WTC11 (cell line): ENCODE measurements at places on chromosomes 2 and 18.

GRCh38 chr2:196918927-196919326 is 7.6 kb downstream of the PGAP1 start:
- no peak for DNase-seq

- DNase-seq: no peak
These were observed 70.8 kb downstream of the RTP5 start for GRCh38 chr2:241940329-241940728.

- DNase-seq: no peak
These were observed 75.5 kb downstream of the SLC39A10 start for GRCh38 chr2:195732574-195732973.

DNA sequence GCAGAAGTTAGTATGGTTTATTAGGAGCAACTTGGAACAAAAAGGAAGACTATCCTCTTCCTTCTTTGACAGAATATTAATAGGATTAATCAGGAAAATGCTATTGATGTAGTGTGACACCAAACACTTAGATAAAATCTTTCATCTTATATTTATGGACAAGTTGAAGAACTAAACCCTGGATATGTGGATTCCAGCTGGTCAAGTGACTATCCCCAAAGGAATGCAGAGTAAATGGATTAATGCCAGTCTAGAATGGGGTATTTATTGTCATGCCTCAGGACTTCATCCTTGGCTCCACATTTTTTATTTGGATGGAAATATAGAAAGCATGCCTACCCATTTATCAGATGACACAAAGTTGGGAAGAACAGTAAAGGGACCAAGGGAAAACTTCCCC is 124.0 kb upstream of the TTC39C start:
- no peak for DNase-seq

DNA sequence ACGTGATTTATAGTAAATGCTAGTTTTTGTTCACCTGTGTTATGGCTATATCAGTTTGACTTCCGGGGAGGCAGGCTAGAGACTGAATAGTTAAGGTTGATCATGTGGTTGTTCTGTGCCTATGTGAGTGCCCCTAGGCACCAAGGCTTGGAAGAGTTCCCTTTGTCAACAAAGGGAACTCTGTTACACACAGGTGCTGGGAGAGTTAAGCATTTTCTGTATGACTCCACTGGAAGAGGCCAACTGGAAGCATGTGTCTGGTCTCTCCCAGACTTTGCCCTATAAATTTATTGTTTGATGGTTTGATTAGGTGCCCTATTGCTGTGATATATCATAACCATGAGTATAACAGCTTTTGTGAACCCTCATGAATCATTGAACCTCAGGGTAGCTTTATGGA is 63.8 kb downstream of the ARL6IP6 start:
- DNase-seq: no peak

DNA sequence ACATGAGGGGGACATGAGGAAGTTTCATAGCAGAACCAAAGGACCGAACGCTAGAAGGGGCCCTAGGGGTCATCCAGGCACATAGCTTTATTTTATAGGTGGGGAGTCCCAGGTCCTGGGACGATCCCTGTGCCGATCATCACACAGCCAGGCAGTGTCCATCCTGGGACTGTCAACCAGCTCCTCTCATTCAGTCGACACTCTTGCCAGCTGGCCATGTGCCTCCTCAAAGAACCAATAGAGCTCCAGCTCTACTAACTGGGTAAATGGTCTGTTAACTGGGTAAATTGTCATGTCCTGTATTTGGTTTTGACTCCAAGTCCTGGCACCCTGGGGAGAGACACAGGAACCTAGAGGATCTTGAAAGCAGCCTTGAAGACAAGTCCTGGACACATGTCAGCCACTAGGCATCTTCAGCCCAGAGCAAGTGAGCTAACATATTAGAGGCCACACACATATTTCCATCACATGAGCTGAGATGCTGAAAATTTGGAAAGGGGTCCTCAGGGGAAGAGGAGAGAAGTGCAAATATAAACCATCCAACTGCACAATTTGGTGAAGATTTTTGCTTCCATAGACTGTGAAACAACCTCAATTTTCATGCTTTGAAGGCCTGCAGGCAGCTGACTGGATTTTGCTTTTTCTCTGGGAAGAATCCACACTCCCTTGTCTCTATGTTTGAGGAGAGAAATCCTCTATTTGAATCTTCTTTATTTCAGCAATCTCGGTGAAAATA is 361.1 kb upstream of the SLC14A2 start:
- DNase-seq: no peak

DNA sequence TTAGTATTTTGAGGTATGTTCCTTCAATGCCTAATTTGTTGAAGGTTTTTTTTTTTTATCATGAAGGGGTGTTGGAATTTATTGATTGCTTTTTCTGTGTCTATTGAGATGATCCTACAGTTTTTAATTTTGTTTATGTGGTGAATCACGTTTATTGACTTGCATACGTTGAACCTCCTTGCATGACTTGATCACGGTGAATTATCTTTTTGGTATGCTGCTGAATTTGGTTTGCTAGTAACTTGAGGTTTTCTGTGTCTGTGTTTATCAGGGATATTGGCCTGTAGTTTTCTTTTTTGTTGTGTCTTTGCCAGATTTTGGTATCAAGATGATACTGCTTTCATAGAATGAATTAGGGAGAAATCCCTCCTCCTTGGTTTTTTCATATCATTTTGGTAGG is 23.9 kb downstream of the CLIP4 start:
- DNase-seq: no peak

DNA sequence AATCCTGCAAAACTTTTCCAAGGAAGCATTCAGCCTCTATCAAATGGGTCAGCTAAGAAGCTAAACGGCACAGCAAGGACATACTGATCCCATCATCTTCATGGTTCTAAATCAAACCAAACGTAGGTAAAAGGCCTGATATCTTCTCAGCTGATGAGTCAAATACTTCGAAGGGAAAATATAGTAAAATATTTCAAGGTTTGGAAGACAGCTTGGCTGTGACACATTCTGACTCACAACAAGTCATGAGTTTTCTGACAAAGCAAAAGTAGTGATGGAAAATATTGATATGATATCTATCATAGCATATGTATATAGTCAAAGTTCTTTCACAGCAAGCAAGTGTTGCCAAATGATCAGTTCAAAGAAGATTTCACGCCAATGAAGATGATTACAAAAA is 31.5 kb downstream of the DOCK10 start:
- DNase-seq: no peak

DNA sequence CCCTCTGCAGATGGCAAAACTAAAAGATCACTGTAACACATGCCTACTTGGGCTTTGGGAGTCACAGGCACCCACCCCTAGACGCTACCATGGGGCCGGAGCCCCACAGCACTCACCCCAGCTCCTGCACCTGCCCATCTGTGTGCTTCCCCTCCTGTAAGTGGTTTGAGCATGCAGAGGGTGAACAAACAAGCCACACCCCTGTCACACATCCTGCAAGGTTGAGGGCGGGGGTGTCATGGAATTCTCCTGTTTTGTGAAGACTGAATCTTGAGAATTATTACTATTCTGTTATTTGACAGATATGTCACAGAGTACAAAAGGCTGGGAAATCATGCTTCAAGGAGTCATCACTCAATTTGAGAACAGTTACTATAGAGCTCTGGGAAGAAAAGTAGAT is 60.9 kb downstream of the RFTN2 start:
- DNase-seq: no peak

DNA sequence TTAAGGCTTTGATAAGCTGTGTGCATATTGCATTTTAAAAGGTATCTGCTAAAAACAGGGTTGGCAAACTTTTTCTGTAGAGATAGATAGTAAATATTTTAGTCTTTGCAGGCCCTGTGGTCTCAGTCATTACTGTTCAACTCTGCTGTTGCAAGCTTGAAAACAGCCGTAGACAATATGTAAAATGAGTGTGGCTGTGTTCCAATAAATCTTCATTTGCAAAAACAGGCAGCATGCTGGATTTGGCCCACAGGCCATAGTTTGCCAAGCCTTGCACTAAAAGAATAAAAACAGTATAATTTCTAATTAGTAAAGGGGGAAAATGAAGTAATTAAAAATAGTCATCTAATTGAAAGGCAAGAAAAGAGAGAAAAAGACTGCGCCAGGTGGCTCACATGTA is 35.3 kb downstream of the GCKR start:
- DNase-seq: no peak

- DNase-seq: no peak
These were observed 255.2 kb upstream of the NRP2 start for GRCh38 chr2:205427112-205427511.

DNA sequence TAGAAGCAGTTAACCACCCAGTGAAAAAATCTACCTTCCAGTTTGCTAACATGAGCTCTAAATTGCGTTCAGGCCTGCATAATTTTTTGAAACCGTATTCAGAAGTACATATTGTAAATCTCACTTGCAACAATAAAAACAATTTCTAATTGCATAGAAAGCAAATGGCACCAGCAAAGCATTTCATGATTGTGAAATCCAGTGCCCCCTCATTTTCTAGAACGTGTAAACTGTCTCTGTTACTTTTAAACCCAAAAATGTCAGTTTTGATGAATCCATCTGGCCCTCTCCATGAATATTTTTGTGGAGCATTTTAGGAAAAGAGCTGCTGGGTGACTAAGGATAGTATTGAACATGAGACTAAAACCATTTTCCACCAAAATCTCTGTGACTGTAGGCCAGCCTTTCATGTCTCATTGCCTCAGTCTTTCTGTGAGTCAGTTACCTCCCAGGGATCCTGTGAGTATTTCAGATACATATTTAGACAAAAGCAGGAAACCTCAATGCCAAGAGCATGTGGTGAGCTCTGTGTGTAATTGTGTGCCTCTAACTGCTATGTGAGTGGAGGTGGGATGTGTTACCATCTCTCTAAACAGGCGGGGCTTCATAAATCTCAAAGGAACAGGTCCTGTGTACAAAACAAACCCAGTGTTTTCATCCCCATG is 477.8 kb upstream of the DCC start:
- DNase-seq: no peak

- DNase-seq: no peak
These were observed 1898.4 kb upstream of the CELF4 start for GRCh38 chr18:39464006-39464405.
